ENCODE measurements at places on chromosomes 6 and 20. TPM values are rescaled to one million over a fixed set of nuclear protein-coding genes. Genes with fewer than 3 reads are reported as not detected.

DNA sequence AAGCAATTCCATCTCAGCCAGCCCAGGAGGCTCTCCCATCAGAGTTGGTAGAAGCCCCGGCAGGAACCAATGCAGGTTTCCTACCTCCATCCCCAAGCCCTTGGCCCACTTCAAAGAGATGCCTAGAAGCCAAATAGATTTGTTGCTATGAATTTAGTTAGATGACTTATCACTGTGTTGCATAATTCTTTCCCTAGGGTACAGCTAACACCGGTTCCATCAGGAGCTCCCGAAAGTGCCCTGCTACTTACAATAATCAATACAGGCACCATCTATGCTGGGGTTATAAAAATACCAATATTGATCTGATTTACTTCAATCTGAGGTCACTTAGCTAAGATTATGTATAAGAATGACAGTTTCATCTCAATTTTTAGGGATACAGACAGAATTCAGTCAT lies 113.0 kb downstream of the MAP7 start:
- DNase-seq = no peak

GRCh38 chr6:148472171-148473105 lies 129.8 kb downstream of the SASH1 start:
- no peak for DNase-seq

- no peak for DNase-seq
Measured at GRCh38 chr6:19416811-19417210, 420.4 kb upstream of the ID4 start.

DNA sequence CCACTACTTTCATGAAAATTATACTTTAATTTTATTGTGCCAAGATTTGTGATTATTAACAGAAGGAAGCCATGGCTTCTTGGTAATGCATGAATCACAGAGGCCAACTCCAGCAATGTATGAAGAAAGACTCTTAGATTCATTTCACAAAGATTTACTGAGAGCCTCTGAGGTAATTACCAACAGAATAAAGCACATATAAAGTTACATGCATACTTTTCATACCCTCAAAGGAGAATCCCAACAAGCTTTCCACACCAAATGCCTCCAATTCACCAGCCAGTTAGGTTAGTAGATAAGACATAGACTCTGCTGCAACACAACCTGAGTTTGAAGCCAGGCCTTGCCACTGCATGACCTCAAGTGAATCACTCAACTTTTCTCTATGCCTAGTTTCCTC lies 41.9 kb downstream of the HBS1L start:
- no peak for DNase-seq

DNA sequence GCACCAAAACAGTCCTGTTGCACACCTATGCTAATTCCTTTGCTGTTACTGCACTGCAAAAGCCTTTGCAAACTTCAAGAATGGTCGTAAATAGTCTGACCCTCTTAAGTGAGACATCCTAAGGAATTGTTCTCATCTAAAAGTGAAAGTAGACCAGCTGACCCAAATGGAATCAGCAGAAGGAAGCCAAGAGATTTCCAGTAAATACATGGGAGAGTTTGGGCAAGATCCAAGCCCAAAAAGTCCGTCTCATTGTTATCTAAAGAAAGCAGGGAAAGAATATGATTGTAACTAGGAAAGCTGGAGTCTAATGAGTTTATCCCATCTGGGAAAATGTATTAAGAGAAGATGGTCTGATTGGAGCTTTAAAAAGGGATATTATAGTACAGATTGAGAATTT lies 43.0 kb upstream of the HIVEP1 start:
- DNase-seq = no peak

DNA sequence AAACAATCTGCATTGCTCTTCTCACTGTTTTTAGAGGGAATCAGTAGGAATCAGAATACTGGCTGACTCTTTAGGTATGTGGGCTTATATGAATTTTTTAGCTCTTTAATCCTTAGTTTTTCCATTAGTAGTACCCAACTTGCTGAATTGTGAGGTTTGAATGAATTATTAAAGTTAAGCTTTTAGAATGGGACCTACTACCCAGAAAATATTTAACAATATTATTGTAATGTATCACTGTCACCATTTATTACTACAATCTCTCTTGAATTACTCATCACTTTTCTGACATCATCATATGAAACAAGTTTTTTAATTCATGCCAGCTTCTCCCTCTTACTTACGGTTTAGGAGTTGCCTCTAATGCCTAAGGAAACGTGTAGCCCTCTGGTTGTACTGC lies 212.7 kb downstream of the BCKDHB start:
- DNase-seq = no peak

DNA sequence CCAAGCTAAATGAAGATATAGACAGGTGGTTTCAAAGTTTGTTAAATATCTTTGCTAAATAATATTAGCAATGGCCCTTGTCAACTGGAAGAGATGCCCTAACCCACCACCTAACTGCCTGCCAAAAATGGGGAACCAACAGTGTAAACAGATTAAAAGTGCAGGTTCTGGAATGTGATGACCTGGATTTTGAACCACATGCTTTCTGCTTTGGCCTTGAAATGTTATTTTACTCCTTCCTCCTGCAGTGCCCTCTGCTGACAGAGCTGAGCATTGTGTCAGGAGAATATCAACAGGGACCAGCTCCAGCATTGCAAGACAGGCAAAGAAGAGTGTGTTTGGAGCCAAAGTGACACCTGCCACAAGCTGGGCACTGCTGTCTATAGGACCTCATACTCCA lies 226.6 kb downstream of the MYLK4 start:
- DNase-seq = no peak

DNA sequence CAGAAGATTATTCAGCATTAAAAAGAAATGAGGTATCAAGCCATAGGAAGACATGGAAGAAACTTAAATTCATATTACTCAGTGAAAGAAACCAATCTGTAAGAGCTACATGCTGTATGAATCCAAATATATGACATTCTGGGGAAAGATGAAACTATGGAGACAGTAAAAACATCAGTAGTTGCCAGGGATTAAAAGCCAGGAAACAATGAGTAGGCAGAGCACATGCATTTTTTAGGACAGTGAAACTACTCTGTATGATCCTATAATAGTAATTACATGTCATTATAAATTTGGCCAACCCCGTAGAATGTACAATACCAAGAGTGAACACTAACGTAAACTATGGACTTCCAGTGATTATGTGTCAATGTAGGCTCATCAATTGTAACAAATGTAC lies 92.8 kb upstream of the RNF217 start:
- DNase-seq = no peak

DNA sequence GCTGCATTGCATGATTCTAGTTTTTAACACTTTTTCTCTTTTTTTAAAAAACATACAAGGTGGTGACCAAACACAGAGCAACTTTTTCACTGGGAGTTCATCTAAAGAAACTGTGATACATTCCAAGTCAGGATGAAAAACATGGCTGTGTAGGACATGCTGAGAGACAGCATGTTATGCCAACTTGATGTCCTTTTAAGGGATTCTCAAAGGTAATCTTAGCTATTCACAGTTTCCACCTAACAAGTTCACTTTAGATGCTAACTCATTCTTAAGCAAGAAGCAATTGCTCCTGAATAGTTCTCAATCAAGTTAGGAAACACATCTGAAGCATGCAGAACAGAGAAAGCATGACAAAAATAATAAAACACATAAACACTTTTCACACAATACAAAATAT lies 3.3 kb downstream of the ASCC3 start:
- no peak for DNase-seq

DNA sequence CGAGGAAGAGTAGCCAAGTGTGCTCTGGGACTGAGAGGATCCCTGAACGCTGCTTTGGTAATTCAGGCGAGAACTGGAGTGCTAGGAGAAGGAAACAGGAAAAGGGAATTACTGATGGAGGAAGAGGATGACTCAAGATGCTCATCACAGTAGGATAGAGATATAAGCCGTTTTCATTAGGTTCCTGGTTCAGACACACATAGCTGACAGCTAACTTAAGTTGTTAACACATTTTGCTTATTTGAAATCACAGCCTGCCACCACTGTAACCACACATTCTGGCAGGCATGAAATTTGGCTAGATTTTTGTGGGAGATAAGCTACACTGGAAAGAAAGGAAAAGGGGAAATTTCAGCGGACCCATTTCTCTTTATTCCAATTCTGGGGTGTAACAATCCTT lies 138.2 kb upstream of the SLC22A16 start:
- DNase-seq = no peak

GRCh38 chr6:167674486-167674885 lies 152.2 kb upstream of the AFDN start:
- DNase-seq = no peak

- DNase-seq = no peak
Measured at GRCh38 chr20:41180599-41181333, 43.4 kb downstream of the PLCG1 start.

- no peak for DNase-seq
Measured at GRCh38 chr6:108653949-108654348, 93.2 kb downstream of the FOXO3 start.

DNA sequence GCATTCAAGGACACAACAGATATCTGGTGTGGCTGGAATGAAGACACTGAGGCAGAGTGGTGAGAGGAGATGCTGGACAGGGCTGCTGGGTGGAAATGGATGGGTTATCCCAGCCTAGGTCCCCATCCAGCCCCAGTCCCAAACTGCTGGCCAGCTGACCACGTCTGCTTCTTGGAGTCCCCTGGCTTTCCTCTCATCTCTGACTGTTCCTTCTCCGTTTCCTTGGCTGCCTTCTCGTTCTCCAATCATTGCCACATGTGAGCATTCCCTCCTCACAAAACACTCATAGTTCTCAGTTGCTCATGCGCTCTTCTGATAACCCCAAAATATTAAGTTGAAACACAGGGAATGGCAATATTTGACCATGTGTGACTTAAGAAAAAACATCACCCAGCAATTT lies 31.5 kb downstream of the MAFB start:
- DNase-seq = no peak

GRCh38 chr6:113739041-113739655 lies 118.0 kb upstream of the MARCKS start:
- DNase-seq = no peak

- DNase-seq = peak; percentile 70
Measured at GRCh38 chr20:36030149-36030548, 61.8 kb downstream of the CNBD2 start.

- DNase-seq = no peak
Measured at GRCh38 chr6:25401711-25402110, 122.5 kb downstream of the CARMIL1 start.

EYA2 gene
- total RNA-seq = 1.5 TPM

TSPO2 gene
- not detected for total RNA-seq

GCNT2 gene
- total RNA-seq = 51.9 TPM

TRIM31 gene
- total RNA-seq = not detected

NKX2-4 gene
- total RNA-seq = not detected

PAK5 gene
- total RNA-seq = not detected

CCDC167 gene
- 27.1 TPM for total RNA-seq

All from Right ventricle myocardium inferior (tissue), 1 donor.